ENCODE measurements at places on chromosomes 3 and 15.

DNA sequence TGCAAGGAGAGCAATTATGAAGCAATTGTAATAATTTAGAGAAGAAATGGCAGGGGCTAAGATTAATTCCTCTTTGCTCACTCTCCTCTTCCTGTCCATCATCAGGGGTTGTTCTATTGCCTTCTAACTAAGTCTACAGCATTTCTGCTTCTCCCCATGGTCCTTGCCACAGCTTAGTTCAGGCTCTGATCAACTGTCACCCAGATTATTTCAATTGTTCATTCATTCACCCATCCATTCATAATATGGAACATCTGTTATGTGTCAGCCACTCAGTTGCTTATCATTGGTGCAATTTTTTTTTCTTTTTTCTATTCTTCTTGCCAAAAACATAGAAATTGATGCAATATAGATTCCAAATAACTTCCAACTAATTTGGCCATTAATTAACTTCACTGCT is 93.2 kb downstream of the CD47 start:
- DNase-seq, result no peak

DNA sequence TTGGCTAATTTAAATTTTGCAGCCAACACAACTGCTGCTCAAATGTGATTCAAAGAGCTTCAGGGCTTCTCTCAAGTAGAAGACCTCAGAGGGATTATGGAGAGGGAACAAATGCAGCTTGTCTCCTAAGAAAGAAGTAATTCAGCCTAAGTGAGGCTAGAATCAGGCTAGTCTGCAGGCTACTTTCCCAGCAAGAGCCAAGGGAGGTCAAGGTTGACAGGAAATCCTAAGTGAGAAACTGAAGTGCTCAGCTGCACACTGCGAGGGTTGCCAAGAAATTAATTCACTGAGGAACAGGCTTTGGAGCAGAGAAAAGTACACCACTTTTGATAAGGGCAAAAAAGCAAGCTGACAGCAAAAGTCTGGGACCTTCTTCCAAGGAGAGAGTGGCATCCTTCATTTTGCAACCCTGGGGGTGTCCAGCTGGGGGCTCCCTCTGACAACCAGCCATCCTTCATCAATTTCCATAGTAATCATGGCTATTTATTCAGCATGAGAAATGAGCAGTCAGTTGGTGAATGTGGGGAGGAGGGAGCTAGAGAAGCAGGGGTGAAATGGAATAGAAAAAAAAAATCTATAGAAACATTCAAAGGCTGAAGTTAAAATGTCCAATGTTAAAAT is 646.4 kb upstream of the ADAMTS9 start:
- no peak for DNase-seq

DNA sequence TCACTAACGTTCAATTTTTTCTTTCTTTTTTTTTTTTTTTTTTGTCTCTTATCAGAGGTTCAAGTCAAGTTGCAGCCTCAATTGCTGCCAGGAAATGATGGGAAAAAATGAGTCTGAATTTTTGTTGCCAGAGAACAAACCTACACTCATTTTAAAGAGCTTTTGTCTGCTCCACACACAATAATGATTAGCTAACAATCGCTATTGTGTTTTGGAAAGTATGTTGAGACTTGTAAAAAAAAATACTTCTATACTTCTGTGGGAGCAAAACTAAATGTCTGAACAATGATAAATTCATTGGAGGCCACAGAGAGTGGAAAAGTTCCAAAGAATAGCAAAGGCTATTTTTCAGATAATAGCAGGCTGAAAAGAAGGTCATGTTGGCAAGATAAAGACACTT is 176.3 kb upstream of the LMCD1 start:
- DNase-seq, result no peak

GRCh38 chr3:128188326-128188725 is 35.0 kb downstream of the EEFSEC start:
- no peak for DNase-seq

GRCh38 chr3:127539366-127540060 is 51.0 kb downstream of the TPRA1 start:
- no peak for DNase-seq
